Fibroblast of skin of right biceps (primary cell): ENCODE measurements at places on chromosomes 1 and 21.

- DNase-seq, result peak; percentile 76
Measured at GRCh38 chr1:39091845-39092645, 65.9 kb downstream of the NDUFS5 start.

GRCh38 chr1:235923466-235924021 lies 56.8 kb upstream of the LYST start:
- no peak for DNase-seq

DNA sequence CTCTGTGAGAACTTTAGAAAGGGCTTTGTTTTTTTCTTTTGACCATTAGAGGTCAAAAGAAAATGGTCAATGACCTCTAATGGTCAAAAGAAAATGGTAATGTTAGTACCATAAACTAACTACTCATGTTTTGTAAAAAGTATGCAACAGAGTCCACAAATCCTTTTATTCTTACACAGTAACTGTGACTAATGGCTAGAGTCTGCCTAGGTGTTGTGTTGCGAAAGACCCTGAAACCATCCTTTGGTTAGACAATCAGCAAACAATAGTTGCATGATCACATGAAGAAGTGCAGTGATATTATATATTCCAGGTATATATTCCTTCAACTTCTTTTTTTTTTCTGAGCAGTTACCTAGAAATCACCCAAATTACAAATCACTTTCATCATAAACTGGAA lies 40.9 kb downstream of the NEGR1 start:
- no peak for DNase-seq

- DNase-seq, result no peak
Measured at GRCh38 chr1:1130206-1131120, 14.6 kb upstream of the C1orf159 start.

DNA sequence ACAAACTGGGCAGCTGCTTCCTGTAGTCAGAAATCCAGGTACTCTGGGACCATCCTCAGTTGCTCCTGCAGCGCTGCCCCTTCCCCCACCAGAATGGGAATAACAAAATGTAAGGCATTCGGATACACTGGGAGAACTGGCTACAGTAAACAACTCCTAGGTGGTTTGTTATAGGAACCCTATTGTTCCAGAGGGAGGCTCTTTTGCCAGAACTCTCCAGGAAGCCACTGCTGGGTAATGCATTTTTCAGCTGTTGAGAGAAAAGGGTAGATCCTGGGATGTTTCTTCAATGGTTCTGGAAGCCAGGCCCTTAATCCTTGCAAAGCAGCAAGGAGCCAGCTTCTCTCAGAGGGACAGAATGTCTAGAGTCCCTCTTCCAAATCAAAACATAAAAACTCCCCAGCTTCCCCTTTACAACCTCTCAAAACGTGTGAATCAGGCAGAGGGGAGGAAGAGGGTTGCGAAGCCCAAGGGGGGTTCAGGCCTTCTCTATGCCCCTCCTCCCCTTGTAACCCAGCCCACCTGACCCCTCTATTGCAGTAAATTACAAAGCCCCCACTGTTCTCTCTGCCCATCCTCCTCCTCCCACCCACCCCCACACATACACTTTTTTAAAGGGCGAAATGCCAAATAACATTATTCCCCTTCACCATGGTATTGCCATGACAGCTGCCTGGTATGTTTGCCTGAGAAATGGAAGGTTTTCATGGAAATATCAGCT lies 29.1 kb downstream of the PLPP3 start:
- DNase-seq, result no peak

DNA sequence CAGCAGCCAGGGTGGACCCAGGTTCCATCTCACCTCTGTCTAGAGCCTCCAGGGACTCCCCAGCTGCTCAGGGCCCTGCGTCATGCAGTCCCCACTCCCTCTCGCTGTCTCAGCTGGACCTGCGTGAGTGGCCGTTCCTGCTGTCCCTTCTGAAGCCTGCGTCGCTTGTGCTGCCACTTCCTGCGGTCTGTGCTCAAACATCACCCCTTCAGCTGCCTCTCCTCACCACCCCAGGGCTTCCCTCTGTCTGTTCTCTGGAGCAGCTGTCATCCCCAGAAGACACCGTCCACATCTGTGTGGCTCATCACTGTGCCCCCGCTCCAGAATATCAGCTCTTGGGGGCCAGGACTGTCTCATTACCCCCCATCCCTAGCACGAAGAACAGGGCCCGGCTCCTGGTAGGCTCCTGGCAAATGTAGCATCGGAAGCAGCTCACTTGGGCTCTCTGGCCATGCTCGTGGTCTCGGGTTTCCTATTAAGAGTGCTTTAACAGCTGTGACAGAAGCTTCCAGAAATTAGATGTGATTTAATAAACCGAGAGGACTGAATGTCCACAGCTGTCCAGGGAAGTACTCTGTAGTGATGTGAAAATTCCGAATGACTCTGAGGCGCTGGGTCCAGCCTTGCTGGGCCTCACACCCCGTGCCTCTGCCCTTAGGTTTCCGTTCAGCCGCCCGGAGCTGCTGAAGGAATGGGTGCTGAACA lies 3.3 kb downstream of the THAP3 start:
- DNase-seq, result no peak

- peak; percentile 76 for DNase-seq
Measured at GRCh38 chr1:109369167-109369746, 28.5 kb downstream of the SORT1 start.

- DNase-seq, result no peak
Measured at GRCh38 chr1:95876276-95876675, 642.3 kb downstream of the RWDD3 start.

- peak; percentile 100 for DNase-seq
Measured at GRCh38 chr1:2279210-2279639, 51.1 kb downstream of the SKI start.

DNA sequence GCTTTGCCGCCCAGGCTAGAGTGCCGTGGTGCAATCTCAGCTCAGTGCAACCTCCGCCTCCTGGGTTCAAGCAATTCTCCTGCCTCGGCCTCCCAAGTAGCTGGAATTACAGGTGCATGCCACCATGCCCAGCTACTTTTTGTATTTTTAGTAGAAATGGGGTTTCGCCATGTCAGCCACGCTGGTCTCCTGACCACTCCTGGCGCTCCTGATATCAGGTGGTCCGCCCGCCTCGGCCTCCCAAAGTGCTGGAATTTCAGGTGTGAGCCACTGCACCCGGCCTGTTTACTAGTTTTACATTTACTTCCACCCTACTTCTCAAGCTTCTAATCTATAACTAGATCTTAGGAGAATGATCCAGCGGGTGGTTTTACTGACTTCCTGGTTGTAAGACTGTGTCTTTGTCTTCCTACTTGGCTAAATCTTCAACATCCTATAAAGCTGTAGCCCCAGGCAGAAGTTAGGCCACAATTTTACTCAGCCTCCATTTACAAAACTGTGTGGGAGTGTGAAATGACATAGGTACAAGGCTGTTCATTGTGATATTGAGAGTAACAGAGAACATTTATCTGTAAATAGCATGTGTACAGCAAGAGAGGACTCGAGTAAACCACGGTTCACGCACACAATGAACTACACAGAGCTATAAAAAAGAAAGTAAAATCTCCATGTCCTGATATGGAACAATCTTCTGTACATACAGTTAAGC lies 9.6 kb upstream of the POU2F1 start:
- no peak for DNase-seq

DNA sequence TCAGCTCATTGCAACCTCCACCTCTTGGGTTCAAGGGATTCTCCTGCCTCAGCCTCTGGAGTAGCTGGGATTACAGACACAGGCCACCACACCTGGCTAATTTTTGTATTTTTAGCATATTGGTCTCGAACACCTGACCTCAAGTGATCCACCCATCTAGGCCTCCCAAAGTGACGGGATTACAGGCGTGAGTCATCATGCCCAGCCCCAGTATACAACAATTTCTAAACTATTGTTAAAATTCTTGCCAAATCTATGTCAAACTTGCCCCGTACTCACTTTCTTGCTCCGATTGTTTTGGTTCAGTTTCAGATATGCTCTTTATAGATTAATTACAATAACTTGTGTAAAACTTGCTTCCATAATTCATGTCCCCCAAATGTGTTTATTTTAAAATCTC lies 4.1 kb downstream of the RGS18 start:
- no peak for DNase-seq

- DNase-seq, result peak; percentile 40
Measured at GRCh38 chr1:221494670-221495069, 247.2 kb downstream of the DUSP10 start.

DNA sequence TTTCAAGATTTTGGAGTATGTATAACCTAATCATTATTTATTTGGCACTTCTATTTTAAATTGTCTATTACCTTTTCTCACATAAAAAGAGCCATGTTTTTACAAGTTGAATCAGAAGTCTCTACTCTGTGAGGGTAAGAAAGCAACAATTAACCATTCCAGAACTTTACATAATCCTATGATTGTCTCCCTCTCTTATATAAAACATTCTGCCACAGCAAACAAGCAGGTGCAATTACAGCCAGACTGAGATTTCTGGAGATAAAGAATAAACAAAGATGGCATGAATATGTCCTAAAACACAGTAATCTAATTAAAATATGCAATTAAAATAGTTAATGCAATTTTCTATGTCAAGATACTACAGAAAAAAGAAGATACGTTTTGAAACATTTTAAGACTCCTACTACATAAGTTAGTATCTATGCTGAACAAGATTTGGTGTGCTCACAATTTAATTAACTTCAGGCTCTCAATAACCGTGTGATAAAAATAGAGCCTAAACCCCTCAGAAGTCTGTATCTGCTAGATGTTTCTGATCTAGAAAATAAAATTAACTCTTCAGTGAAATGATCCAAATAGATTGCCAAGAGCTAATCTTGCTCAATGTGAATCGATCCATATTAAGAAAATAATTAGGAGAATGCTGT lies 13.7 kb upstream of the TMPRSS15 start:
- DNase-seq, result no peak

DNA sequence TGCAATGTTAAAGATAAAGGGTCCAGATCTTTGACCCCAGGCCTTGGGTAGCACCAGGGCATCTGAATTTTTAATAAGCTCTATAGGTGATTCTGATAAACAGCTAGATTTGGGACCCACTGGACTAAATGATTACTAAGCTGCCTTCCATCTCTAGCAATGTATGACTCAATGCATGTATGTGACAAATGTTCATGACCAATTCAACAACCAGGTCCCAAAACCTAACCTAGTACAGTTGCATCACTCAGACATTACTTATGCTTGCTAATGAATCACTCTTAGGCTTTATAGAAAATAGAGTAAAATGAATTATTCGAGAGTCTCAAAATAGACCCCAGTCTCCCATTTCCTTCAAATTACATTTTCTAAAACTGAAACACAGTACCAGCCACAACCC lies 35.5 kb downstream of the RCAN1 start:
- DNase-seq, result peak; percentile 91

DNA sequence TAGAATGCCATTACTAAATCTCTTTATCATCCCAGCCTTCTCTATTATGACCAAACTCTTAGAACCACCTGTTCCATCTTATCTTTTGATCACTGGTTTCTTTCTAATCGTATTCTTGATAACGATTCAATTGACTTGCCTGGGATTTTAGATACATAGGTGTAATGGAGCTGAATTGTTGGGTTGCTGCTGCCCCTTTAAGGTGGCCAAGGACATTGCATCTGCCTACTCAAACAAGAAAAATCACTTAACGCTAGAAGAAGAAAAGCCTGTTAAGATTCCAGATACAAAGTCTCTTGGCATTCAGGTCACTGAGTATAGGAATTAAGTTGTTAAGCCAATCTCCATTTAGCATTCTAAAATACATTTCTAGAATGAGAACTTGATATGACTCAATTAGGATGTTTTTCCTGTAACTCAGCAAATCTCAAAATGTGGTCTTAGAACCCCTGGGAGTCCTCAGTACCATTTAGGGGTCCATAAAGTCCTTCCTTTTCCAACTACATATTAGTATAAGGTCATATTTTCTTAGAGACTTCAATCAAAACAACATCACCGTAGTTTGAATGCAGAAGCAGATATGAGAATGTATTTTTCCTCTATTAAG lies 12.4 kb downstream of the NEXN start:
- DNase-seq, result peak; percentile 52
